IMR-90 (cell line): ENCODE measurements at places on chromosomes 1 and 21. TPM values are rescaled to one million over a fixed set of nuclear protein-coding genes. Genes with fewer than 3 reads are reported as not detected.

Gene PLEKHN1
- 0.28 and 0.54 TPM in 2 replicates for total RNA-seq

Gene HLX
- total RNA-seq: 3.9 and 4.3 TPM in 2 replicates

Gene LINGO4
- not detected in 2 replicates for total RNA-seq

Gene FCRL1
- total RNA-seq: not detected in 2 replicates

Gene CR1L
- total RNA-seq: not detected in 2 replicates

Gene C1orf87
- total RNA-seq: not detected in 2 replicates

Gene CCDC181
- 0.28 TPM in 1 of 2 replicates, not detected in the other for total RNA-seq

Gene SUSD4
- 1.1 and 2.7 TPM in 2 replicates for total RNA-seq

Gene ARTN
- not detected in 2 replicates for total RNA-seq

Gene OR10K2
- total RNA-seq: not detected in 2 replicates

Gene RNF223
- total RNA-seq: not detected in 2 replicates

Gene ADAMTS5
- 0.54 and 1.1 TPM in 2 replicates for total RNA-seq

Gene SLC30A10
- total RNA-seq: not detected in 2 replicates

Gene RSPH1
- total RNA-seq: not detected in 2 replicates

Gene AMY1A
- not detected in 2 replicates for total RNA-seq

Gene CRNN
- total RNA-seq: not detected in 2 replicates

Gene PAPPA2
- total RNA-seq: 0.18 and 0.28 TPM in 2 replicates

Gene HMCN1
- total RNA-seq: 7.8 and 11.7 TPM in 2 replicates

Gene FCN3
- total RNA-seq: not detected in 2 replicates

Gene GJB3
- total RNA-seq: not detected in 2 replicates

Gene KCND3
- under 0.01 TPM in 2 replicates for total RNA-seq

Gene LIPI
- total RNA-seq: not detected in 2 replicates

Gene B3GALT2
- total RNA-seq: 4.5 and 5.8 TPM in 2 replicates

Gene FCGR1A
- not detected in 2 replicates for total RNA-seq

Gene C1orf122
- total RNA-seq: 2.0 and 2.2 TPM in 2 replicates

Gene CNIH3
- 2.0 and 3.1 TPM in 2 replicates for total RNA-seq
